Lower lobe of right lung (tissue), 2 donors: ENCODE measurements at places on chromosomes 7 and 10.

DNA sequence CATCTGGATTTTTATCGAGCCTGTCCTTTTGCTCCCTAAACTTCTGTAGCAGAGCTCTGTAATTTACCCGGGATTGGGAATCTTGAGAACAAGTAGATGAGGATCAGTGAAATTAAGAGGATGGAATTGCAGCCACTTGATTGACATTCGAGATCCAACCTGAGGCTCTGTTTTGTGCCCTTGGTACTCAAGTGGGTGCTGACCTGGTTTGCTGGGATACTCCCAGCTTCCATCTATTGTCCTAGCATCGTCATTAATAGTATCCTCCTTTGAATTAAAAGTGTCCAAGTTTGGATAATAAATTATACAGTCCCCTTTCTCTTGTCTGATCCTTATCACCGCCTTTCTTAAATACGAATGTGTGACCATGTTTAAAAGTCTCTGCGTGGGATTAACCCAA, 17.1 kb downstream of the CELF2 start:
- H3K4me1 ChIP-seq = peaks cover 28% of the 10 kb centered on the region
- no peak for DNase-seq
- no peak overlapping the region for H3K4me3 ChIP-seq
- H3K27me3 ChIP-seq = no peaks in the 10 kb centered on the region
- no peaks in the 10 kb centered on the region for H3K36me3 ChIP-seq

DNA sequence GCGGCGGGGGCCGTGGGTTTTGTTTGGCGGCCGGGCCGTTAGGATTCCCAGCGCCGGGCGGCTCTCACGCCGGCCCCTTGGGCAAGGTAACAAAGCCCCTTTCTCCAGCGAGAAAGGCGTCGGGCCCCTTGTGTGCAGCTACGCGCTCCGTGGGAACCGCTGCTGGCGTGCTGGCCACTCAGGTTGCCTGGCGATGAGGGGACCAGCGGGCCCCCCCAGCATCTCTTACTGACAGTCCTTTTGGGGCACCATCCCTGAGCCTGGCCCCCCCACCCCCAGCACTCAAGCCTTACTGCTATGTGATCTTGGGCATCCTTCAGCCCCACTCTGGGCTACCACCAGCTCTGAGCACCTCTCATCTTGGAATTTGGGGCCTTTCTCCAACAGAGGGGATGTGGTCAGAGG, 1.8 kb downstream of the LFNG start:
- H3K4me1 ChIP-seq = peaks cover 69% of the 10 kb centered on the region
- peak overlapping the region; percentile 92 for H3K27ac ChIP-seq
- H3K4me3 ChIP-seq = peak overlapping the region; percentile 77
- no peak for DNase-seq
- H3K36me3 ChIP-seq = peaks cover 15% of the 10 kb centered on the region
- H3K27me3 ChIP-seq = no peaks in the 10 kb centered on the region

DNA sequence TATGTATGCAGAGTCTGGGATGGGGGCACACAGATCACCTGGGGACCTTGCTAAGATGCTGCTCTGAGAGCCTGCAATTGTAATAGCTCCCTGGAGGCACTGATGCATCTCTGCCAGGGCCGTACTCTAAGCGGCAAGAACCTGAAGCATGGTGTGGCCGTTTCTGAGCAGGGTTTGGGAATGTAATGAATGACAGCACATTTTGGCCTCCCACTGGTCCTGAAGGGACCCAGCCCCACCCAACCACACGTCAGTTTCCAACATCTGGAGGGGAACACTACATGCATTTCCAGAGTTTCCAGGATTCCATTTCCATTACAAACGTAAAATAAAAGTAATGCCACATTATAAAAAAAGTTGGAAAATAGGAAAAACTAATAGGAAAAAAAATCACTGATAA, 14.0 kb downstream of the ZCCHC24 start:
- H3K4me1 ChIP-seq = peaks cover 38% of the 10 kb centered on the region
- no peaks in the 10 kb centered on the region for H3K27me3 ChIP-seq
- peaks cover 50% of the 10 kb centered on the region for H3K36me3 ChIP-seq
- DNase-seq = no peak

- H3K36me3 ChIP-seq = no peaks in the 10 kb centered on the region
- DNase-seq = no peak
- H3K4me3 ChIP-seq = no peak overlapping the region
- H3K4me1 ChIP-seq = no peaks in the 10 kb centered on the region
Measured at GRCh38 chr10:120607710-120608703, 151.0 kb downstream of the PLPP4 start.

- H3K36me3 ChIP-seq = peaks cover 95% of the 10 kb centered on the region
- no peak overlapping the region for H3K4me3 ChIP-seq
- H3K27me3 ChIP-seq = no peaks in the 10 kb centered on the region
Measured at GRCh38 chr10:68784476-68784875, 42.9 kb upstream of the STOX1 start.

GRCh38 chr10:31278279-31278941, 40.6 kb upstream of the ZEB1 start:
- H3K36me3 ChIP-seq = no peaks in the 10 kb centered on the region
- no peak overlapping the region for H3K4me3 ChIP-seq
- H3K4me1 ChIP-seq = no peaks in the 10 kb centered on the region

GRCh38 chr10:118543714-118544400, 51.6 kb downstream of the PRLHR start:
- peaks cover 25% of the 10 kb centered on the region for H3K27me3 ChIP-seq
- H3K4me1 ChIP-seq = no peaks in the 10 kb centered on the region
- H3K4me3 ChIP-seq = no peak overlapping the region
- DNase-seq = peak; percentile 60

DNA sequence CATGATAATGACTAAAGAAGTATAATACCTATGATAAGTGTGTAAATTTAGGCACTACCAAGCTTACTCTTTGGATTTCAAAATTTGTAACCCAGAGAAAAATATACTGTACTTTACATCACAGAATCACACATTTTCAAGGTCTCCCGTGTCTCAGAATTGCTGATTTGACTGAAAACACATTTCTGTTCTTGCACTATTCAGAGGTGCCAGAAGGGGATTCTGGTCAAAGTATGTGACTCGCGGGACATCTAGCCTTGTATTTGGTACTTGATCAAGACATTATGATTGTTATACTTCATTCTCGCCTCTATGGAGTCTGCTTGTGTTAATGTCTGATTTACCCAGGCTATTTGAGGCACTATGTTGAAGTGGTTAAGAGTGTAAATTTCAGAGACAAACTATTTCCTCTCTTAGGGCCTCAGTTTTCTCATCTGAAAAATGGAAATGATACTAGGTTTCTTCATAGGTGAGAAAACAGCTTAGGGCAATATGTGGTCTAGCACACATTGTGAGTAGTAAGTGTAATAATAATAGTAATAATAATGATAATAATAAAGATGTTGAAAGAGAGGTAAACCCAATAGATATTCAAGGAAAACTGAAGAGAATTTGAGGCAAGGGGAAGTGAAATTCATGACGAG, 320.4 kb downstream of the RNLS start:
- H3K36me3 ChIP-seq = no peaks in the 10 kb centered on the region
- H3K4me3 ChIP-seq = no peak overlapping the region
- no peak for DNase-seq
- no peak overlapping the region for H3K27ac ChIP-seq
